ENCODE measurements at places on chromosomes 16 and 17. TPM values are rescaled to one million over a fixed set of nuclear protein-coding genes. Genes with fewer than 3 reads are reported as not detected.

KRTAP3-1 gene
- not detected for total RNA-seq

MSRB1 gene
- total RNA-seq: 10.0 TPM

DNA sequence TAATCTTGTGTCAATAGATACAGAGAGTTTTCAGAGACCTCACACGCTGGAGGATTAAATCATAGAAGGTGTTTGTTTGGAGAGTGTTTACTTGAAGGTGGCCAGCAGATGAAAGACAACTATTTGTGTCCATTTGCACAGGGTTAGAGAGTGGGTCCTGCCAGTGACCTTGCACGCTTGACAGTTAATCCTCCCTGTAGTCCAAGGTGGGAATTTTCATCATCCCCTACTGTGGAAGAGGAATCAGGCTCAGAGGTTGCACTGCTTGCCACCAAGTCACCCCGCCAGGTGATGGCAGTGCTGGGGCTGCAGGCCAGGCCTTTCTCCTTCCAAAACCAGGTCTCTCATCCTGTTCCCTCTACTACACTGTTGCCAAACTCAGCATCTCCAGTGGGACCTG lies 12.3 kb downstream of the CDH1 start:
- no peaks in the 10 kb centered on the region for H3K36me3 ChIP-seq
- peaks cover 9% of the 10 kb centered on the region for H3K4me1 ChIP-seq
- DNase-seq: no peak
- H3K27ac ChIP-seq: no peak overlapping the region

DNA sequence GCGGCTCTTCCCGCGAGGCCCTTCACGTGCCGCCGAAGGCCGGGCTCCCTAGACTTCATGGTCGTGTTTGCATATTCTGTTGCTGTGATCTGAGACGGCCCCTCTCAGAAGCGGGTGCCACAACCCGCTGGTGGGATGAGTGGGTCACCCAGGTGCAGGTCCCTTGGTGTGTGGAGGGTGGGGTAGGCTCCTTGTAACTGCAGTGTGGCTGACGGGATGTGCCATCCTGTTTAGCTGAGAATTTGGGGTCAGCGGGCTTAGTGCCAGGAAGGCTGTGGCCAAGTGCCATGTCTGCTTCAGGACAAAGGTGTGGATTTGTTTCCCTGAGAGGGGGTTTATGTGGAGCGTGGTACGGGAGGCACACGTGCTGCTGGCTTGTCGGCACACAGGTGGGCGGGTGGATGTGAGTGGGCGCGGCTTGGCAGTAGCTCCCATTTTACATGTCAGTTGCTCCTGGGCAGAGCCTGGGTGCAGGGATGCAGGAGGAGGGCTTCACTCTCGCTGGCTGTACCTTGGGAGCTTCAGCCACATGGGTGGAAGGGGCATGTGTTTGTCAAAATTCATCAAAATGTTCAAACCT lies 9.2 kb upstream of the WFIKKN1 start:
- H3K36me3 ChIP-seq: peaks cover 5% of the 10 kb centered on the region
- H3K27me3 ChIP-seq: no peaks in the 10 kb centered on the region
- H3K4me3 ChIP-seq: no peak overlapping the region
- DNase-seq: no peak

DNA sequence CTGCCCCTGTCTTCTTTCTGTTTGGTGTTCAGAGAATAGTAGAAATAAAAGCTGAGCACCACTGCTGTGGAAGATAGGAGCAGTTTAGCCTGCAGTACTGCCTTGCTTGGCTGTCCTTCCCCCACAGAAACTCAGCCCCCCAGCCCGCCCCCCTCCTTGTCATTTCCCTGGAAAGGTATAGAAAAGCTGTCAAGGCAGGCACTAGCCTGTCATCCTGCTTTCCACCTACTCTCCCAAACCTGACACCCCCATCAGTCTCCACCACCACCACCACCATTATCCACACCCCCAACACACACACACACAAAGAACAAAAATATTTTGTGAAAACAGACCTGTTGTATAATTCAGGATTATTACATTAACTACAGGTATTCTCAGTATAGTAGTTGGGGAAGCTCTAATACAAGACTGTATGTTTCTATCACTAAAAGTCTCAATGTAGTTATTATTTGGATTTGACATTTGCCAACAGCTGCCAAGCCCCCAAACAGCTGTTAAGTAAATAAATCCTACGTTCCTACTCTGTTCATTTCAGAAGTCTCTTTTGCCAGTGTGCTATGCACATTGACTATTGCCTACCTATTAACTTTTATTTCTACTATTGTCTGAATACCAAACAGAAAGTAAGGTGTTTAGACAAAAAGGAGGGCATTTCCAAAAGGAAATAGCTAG lies 128.8 kb downstream of the CYB561 start:
- no peak for DNase-seq
- H3K36me3 ChIP-seq: peaks cover 15% of the 10 kb centered on the region
- H3K4me1 ChIP-seq: no peaks in the 10 kb centered on the region
- H3K4me3 ChIP-seq: no peak overlapping the region
- H3K27me3 ChIP-seq: no peaks in the 10 kb centered on the region

- H3K4me1 ChIP-seq: peaks cover 21% of the 10 kb centered on the region
- peak overlapping the region; percentile 83 for H3K27ac ChIP-seq
- peak; percentile 49 for DNase-seq
Observed at GRCh38 chr17:75130632-75131277, 787 bp downstream of the NT5C start.
